ENCODE measurements at places on chromosomes 2 and 18.

GRCh38 chr18:43578706-43579105, 301.4 kb upstream of the SYT4 start:
- DNase-seq, result no peak

GRCh38 chr2:140424471-140424870, 1644.3 kb upstream of the NXPH2 start:
- no peak for DNase-seq

DNA sequence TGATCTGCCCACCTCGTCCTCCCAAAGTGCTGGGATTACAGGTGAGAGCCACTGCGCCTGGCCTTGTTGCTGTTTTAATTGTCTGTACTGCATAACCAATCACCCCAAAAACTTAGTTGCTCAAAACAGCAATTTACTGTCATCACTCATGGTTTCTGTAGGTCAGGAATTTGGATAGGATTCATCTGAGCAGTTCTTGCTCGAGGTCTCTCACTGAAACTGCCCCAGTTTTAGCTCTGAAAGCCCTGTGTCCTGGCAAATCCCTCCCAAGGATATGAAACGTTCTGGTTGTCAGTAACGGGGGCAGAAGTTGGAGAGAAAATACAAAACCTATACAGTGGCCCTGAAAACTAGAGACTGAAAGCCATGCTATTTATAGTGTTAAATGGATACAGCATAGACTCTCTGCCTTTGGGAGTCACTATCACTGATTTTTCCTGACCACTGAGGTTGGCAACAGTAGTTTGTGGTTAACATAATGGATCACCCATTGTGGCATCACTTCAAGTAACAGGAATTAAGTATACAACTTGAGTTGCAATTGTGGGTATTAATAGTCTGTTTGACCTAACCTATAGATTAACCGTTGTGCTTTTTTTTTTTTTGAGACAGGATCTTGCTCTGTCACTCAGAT, 27.2 kb upstream of the ERICH2 start:
- no peak for DNase-seq

- DNase-seq, result no peak
These were observed 1423.0 kb upstream of the PIK3C3 start for GRCh38 chr18:40532046-40532445.

DNA sequence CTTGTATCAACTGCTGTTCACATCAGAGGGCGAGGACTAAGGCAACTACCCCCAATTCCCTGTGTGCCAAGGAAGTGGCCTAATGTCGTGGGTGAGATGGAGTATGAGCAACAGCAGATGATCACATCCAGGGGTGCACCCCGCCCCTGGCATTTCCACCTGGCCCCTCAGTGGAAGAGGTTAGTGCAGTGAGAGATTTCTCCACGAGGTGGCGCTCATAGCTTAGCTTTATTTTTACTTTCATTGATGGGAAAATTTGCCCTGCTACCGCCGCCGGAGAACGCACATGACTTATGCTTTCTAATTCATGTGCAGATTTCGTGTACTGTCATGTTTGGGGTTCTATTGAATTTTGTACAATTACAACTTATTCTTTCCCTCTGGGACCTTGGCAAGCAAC, 470.6 kb upstream of the MEX3C start:
- peak; percentile 70 for DNase-seq

- no peak for DNase-seq
These were observed 111.9 kb downstream of the DCC start for GRCh38 chr18:52451851-52452250.

GRCh38 chr2:159003555-159003954, 35.1 kb downstream of the TANC1 start:
- DNase-seq, result no peak

GRCh38 chr2:241816431-241817121, 7.6 kb downstream of the NEU4 start:
- no peak for DNase-seq

DNA sequence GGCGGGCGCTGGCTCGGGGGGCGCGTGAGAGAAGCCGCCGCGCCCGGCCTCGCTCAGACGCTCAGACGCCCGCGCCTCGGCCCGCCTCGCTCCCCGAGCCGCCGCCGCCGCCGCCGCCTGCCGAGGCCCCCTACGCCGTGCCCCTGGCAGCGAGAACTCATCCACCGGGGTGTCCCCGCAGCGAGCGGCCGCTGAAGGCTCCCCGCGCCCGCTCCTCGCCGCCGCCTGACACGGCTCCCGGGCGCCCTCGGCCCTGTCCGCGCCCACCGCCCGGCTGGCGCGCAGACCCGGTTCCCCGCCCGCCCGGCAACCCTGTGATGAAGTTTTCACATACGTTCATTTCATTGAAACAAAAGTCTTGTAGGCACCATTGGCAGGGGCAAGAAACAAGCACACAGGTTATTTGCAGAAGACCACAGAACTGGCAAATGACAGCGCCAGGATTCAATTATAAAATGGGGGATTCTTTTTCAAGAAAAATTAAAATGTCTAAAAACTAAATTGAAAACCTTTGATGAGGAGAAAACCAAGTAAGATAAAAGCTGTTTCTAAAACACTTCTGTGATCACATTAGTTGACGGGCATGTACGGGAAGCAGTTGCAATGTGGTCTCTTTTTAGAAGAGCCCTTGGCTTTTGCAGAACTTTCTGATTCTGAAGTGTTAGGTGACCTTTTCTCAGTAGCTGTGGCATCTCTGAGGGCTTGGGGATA, 50.5 kb upstream of the TUBA3D start:
- no peak for DNase-seq

- no peak for DNase-seq
These were observed 1547.1 kb upstream of the PIK3C3 start for GRCh38 chr18:40407909-40408308.

DNA sequence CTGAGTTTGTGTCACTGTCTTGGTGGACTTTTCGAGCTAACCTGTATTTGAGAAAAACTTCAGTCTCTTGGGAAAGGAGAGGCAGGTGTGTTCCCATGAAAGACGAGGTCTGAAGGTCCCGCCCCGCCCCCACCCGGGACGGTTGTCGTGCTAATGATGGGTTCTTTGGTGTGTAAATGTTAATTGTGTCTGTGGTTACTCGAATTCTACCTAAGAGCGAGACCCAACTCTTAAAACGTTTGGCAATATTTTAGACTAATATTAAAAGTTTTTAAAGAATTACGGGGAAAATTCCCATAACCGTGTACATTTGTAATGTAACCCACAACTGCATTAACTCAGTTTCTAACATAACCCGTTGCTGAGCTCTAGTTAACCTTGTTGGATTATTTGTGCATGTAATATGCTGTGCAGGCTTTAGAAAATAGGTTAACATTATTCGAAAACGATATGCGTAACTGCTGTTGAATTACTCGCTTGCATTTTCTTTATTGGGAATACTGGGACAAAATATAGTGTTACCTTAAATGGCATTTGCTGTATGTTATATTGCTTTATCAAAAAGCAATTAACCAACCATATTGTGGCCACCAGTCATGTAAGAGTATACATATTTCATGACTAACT, 833 bp downstream of the EPB41L5 start:
- no peak for DNase-seq

GRCh38 chr18:79823120-79823519, 25.4 kb downstream of the KCNG2 start:
- no peak for DNase-seq

DNA sequence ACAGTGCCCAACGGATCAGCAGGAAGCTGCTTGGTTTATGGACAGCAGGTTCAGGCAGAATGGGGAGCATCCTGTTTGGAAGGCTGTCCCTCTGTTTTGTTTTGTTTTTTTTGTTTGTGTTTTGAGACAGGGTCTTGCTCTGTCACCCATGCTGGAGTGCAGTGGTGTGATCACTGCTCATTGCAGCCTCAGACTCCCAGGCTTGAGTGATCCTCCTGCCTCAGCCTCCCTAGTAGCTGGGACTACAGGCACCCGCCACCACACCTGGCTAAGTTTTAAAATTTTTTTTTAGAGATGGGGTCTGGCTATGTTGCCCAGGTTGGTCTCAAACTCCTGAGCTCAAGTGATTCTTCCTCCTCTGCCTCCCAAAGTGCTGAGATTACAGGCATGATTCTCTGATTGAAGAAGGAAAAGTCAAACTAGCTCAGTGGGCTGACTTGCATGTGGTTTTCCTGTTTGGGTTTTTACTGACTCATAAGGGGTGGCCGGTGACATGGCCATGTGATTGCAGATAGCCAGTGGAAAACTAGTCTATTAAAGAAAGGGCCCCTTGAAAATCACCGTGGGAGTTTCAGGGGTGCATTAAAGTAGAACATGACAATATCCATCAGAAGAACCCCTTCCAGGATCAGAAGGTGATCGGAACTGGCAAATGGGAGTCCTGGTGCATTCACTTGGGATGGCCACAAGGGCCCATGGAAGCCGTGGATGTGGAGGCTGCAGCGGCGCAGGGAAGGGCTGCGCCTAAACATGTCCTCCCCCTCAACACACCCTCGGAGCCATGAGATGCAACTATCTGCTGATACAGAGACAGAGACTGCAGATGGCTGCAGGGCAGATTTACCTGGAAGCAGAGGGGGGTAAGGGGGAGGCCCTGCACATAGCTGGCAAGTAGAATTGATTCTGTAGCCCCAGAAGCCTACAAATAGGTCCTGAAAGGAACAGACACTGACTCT, 26.5 kb downstream of the AQP12B start:
- DNase-seq, result no peak

- DNase-seq, result no peak
These were observed 44.6 kb upstream of the SMAD2 start for GRCh38 chr18:47975105-47975504.

DNA sequence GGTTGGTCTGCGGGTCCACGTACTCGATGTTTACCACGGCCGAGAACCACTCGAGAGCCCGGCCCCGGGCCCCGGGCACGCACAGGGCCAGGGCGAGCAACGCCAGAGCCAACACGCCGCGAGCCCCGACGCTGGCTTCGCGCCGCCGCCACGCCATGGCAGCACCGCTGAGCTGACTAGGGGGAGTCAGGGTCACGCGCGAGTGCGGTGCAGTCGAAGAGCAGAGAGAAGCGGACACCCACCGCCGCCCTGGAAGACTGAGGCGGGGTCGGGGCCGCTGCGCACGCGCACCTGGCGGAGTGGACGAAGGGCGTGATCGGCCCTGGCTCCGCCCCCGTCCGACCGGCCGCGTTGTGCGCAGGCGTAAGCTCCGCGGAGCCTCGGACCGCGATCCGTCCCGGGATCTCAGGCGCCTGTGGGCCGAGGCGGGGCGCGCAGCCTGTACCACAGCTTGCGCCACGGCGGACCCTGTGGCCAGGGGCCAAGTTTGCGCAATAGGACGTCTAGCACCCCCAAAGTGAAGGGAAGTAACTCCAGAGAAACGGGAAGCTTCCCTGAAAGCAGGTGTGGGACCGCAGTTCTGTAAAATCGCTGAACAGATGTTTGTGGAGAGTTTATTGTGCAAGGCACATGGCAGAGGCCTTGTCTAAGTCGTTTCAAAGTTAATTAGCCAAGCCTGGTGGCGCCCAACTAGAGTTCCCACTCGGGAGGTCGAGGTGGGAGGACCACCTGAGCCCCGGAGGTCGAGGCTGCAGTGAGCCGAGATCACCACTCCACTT, at the start of gene RNF149:
Gene RNF149, minus strand, starts transcription at position 270 of the 779 bp plus-strand sequence. Its CDS starts 113 bp downstream, at position 157.
- DNase-seq, result peak; percentile 76

DNA sequence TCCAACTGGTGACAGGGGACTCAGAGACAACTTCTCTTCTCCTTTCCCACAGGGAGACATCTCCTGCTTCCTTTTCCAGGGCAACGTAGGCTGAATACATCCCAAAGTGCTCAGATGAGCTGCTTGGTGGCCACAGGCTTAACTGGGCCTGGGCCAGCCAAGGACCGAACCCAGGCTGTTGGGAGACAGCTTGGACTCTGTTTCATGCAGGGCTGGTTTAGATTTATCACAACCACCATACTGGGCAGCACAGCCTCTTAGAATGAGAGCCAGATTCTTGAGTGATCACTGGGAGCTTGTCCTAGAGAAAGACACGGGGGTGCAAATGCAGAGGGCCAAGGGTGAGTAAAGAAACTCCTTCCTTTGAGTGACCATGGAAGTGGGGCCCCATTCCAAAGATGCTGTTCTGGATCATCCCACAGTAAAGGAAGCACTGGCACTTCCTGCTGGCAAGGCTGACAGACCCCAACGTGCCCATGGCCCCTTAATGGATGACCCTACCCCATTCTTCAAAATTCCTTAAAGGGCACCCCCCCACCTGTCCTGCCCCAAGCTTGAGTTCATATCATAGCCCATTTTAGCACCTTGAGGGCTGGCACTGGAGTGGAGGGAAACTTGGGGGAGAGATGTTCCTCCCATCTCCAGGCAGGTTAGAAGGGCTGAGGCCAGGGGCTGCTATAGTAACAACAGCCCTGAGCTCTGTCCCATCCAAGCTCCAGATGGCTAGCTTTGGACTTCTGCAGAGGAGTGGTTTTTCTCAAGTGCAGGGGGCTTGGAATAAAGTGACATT, 84.1 kb downstream of the CAPN13 start:
- DNase-seq, result no peak

- DNase-seq, result no peak
These were observed 29.3 kb upstream of the COPS8 start for GRCh38 chr2:237056287-237056875.

GRCh38 chr2:168567836-168568235, 111.8 kb downstream of the CERS6 start:
- DNase-seq, result no peak

- no peak for DNase-seq
These were observed 60.6 kb upstream of the LYPD1 start for GRCh38 chr2:132730611-132731010.

DNA sequence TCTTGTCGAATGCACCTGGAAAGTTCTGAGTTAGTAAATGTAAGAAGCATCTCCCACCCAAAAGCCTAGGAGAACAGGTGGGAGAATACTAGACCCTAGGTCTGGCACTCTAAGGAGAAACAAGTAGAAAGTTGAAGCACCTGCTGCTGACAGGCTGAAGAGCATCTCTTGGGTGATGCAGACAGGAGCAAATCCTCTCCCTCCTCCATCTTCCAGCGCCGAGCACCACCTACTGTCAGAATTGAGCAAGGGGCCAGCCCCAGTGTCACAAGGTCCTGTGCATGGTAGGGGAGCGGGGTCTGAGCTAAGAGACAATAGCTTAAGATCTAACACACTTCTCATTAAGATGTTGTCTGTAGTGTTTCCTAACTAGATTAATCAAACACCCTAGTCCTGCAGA, 52.9 kb downstream of the HK2 start:
- no peak for DNase-seq

DNA sequence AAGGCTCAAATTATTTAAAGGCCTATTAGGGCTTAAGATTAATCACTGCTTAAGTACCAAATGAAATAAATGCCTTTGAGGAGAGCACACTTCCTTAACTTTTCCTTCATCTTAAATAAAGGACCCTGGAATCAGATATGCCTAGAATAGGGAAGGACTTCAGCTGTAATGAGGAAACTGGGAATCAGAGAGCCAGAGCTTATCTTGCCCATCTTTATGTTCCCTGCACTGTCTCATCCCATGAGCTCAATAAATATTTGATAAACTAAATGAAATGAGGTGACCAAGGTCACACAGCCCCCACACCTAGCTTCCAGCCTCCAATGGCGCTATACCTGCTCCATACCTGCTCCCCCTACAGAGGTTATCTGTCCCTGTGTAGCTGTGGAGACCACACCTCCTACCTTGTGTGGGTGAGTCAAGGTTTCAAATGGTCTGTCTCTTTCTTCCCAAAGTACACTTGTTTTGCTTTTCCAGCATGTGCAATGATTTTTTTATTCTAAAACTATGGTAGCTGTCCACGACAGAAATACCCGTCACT, 23.4 kb upstream of the NEDD4L start:
- no peak for DNase-seq

Data from NCI-H2107 (cell line).